ENCODE measurements at places on chromosomes 6 and 20.

GRCh38 chr20:47791084-47791599 is 5.9 kb upstream of the SULF2 start:
- DNase-seq = no peak

DNA sequence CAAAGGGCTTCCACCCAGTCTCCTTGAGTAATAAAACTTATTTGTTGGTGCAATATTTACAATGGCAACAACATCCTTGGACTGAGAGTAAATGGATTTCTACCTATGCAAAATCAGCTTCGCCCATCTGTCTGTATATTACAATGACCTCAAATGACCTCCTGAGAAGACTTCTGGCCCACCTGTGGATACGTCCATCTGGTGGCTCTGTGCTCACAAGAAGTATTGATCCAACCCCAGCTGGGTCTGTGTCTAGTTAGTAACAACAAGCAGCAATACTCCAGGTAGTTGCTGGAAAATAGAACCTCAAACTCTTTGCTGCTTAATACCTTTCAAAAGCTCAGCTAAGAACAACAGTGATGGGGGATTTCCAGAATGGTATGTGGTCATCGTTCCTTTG is 34.7 kb upstream of the GSTA4 start:
- no peak for DNase-seq

DNA sequence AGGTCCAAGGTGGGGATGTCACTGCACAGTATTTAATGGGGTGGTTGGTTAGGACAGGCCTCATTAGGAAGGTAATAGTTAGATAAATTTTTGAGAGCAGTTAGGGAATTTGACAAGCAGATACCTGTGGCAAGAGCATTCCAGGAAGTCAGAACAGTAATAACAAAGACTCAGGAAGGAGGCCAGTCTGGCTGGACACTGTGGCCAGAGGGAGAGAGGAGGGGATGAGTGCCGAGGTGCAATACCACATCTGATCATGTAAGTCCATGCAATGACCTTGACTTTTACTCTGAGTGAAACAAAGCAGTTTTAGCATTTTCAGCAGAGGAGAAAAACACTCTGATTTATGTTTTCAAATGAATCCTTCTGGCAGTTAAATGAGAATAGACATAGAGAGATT is 990.7 kb upstream of the FLRT3 start:
- DNase-seq = no peak

DNA sequence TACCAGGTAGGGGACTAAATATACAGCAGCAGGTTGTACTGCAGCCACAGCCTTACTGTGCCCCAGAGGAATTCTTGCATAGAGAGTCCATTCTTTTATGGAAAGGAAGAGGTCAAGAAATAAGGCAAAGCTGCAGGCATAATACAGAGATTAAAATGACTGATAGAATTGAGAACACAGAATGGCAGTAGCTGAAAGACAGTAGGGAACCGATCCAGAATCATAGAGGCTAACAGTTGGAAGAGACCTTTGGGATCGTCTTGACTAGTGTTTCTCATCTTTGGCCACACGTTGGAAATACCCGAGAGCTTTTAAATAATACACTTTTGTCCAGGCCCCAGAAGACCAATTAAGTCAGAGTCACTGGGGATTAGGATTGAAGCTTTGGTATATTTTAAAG is 492.6 kb upstream of the SOX4 start:
- no peak for DNase-seq

- no peak for DNase-seq
Measured at GRCh38 chr6:87483929-87484328, 11.2 kb downstream of the SLC35A1 start.

DNA sequence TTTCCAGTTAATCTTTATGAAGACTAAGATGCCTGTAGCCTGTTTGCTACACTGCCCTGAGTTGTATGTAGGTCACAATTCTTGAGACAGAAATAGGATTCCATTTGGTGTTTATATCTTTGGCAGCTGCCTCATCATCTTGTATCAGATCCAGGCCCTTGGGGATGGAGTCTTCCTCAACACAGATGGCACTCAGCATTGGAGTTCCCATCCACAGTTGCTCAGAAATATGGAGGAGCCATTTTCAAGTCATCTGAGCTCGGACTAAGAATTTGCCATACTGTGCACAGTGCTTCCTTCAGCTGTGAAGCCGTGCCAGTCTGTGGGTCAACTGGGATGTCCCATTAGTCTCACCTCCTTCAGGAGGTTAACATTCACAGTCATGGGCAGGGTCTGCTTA is 156.6 kb downstream of the ZDHHC14 start:
- DNase-seq = no peak

- DNase-seq = no peak
Measured at GRCh38 chr20:41047975-41048305, 19.3 kb downstream of the TOP1 start.

- no peak for DNase-seq
Measured at GRCh38 chr6:121352941-121353340, 18.7 kb upstream of the TBC1D32 start.

DNA sequence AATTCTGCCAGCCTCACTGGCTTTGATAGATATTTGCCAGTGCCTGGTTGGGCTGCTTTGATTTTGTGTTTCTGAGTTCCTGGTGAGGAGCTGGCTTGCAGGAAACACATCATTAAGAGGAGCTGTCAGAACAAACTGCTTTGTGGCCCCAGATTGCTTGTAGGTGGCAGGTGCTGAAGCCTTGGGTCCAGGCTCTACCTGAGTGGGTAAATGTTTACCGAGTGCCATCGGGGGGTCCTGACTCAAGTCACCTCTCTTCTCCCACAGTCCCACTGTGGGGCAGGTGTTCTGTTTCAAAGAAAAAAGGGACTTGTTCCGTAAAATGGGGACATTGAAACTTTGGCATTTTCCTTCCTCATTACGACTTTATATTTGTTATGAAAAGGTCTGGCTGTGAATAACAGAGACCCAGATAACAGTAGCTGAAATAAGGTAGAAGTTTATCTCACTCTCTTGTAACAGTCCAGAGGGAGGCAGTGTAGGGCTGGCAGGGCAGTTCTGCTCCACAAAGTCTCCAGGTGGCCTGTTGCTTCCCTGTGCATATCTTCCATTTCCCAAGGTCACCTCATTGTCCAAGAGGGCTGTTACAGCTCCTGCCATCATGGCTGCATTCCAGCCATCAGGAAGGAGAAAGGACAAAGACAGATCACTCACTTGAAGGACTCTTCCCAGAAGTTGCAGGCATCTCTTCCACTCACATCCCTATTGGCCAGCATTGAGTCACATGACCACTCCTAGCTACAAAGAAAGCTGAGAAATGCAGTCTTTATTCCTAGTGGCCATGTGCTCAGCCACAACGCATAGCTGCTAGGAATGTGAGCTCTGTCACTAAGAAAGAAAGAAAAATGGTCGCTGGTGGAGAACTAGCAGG is 149.9 kb upstream of the KCNG1 start:
- DNase-seq = no peak

- DNase-seq = no peak
Measured at GRCh38 chr20:41081276-41081814, 52.7 kb downstream of the TOP1 start.

- no peak for DNase-seq
Measured at GRCh38 chr6:163414946-163415619, 565 bp downstream of the QKI start.

GRCh38 chr6:99612551-99613408 is 6.1 kb downstream of the PRDM13 start:
- DNase-seq = no peak

DNA sequence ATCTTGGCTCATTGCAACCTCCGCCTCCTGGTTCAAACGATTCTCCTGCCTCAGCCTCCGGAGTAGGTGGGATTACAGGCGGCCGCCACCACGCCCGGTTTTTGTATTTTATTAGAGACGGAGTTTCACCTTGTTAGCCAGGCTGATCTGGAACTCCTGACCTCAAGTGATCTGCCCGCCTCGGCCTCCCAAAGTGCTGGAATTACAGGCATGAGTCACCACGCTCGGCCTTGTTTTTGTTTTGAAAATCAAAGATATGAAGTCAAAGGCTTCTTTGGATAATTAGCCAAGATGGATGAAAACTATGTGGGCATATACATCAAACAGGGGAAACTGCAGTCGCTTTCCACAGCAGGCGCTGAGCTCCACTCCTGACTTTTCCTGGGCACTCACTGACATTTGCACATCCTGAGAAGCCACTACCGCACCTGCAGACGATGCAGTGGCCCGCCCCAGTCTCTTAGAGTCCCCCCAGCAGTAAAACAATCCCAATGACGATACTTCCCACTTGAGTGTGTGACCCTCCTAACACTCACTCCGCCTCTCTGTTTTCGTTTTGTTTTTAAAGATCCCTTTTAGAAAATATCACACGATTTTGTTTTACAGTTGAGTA is 44.1 kb downstream of the GJA1 start:
- DNase-seq = no peak

GRCh38 chr6:85431271-85431670 is 18.6 kb upstream of the NT5E start:
- no peak for DNase-seq

DNA sequence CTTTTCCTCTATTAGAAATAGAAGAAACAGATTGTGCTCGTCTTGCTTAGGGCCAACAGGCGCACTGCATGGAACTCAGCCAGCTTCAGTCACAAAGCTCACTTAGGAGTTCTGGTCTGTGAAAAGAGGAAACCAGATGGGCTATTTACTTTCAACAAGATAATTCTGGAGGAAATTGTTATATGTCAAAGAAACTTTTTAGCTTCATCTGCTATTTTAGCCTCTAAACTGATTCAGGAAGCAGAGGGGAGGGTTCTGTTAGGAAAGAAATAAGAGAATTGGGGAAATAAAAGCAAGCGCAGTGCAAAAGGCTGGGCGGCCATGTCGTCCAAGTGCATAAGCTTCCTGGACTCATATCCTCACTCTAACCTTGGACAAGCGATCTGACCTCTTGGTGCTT is 21.3 kb downstream of the PRKN start:
- no peak for DNase-seq

DNA sequence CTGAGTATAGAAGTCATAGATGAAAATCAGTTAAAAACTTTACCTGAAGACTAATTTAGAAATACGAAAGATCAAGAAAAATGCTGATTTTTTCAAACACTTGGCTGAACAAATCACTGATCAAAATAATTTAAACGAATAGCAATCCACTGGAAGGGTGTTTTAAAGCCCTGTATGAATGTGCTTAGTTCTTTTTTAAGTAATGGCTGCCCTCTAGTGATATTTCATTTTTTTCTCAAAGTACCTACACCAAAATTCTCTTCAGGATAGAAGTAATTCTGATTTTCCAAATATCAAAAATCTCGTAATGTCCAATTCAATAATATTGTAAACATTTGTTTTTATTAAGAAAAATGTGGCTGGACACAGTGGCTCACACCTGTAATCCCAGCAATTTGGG is 32.5 kb downstream of the AKAP7 start:
- no peak for DNase-seq

DNA sequence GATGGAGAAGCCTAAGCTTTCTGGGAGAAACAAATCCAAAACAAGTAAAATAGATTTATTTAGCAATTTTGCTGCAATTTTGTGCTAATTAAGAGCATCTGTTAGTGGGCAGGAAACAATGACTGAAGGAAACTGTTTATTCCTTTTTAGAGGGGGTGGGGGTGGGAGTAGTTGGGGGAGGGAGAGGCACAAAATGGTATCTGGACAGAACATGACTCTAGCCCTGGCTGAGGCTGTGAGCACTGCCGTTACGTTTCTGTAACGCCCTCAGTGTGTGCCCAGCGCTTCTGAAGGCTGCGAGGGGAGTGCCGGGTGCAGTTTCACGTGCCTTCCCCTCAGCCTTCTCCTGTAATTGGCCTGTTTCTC is 28.8 kb downstream of the METTL24 start:
- no peak for DNase-seq

GRCh38 chr20:48615871-48616270 is 211.9 kb downstream of the PREX1 start:
- DNase-seq = no peak

DNA sequence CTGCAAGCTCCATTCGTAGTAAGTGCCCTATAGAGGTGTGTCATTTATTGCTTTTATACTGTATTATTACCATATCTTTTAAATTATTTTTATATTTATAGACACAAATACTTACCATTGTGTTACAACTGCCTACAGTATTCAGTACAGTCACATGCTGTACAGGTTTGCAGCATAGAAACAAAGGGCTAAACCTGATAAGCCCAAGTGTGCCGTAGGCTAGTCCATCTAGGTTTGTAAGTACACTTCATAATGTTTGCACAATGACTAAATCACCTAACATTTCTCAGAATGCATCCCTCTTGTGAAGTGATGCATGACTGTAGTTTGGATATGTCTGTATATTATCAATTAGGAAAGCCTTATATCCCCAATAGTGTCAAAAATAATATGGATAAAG is 122.8 kb downstream of the CLVS2 start:
- no peak for DNase-seq

GRCh38 chr20:44810391-44811149 is at the start of gene RIMS4:
Gene RIMS4, minus strand, starts transcription at chr20:44810546. Its CDS starts 275 bp downstream, at chr20:44810271.
- no peak for DNase-seq

DNA sequence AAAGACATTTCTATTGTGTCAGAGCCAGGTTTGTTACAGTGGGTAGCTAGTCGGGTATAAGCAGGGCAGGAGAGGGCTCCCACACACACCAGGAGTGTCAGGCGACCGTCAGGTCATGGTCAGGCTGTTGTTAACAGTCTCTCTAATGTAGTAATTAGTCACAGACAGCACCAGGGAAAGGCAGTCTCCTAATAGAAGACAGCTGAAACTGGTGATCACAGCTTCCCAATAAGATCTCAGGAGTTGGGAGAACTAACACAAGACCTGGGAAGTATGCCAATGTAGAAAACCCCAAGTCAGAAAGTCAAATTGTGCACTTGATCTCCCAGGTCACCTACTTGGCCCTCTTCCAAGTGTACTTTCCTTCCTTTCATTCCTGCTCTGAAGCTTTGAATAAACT is 53.0 kb upstream of the GPR6 start:
- DNase-seq = no peak

GRCh38 chr6:133242637-133243585 is 1.8 kb downstream of the EYA4 start:
- no peak for DNase-seq

GRCh38 chr6:148501178-148501590 is 158.5 kb downstream of the SASH1 start:
- no peak for DNase-seq

- DNase-seq = no peak
Measured at GRCh38 chr6:89526563-89526869, 93.6 kb downstream of the ANKRD6 start.

DNA sequence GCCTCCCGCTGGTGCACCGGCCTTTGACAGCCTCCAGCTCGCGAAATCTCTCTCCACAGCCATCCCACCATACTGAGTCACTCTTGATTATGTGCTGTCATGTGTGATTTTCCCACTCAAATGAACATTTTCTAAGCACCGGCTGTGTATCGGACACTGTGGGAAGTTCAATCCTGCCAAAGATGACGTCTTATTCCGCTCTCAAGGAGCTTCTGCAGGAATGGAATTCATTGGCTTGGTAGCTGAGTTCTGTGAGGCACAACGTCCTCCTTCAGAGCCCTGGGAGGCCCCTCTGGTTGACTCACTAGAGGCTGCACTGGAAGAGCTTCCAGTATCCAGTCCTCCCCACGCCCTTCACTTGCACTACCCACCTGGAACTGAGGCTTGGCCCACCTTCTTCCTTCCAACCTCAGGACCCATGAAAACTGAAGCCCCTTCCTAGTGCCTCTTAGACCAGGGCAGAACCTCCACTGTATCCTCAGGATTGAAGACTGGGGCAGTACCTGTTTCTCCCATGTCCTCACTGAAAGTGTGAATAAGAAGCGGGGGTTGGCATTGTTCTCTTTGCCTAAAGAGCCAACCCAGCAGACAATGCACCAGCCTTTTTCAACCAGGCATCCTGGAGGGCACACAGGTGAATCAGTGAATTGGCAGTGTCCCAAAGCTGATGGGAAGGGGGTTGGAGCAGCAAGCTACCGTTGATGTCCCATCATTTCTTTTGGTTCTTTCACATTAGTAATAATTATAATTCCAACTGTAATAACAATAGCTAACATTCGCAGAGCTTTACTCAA is 1.7 kb downstream of the UNC5CL start:
- no peak for DNase-seq

- no peak for DNase-seq
Measured at GRCh38 chr20:59146780-59147565, 16.6 kb upstream of the ZNF831 start.

All from stimulated activated CD8-positive, alpha-beta memory T cell treated with anti-CD3 and anti-CD28 coated beads, Interleukin-4, amount 100 ng/mL, for 1 hour (primary cell).